Cerebellar nuclear complex (tissue), 1 donor: ENCODE measurements at places on chromosomes 4 and X.
A peak's percentile ranks its signal among the peaks of the same experiment; 100 is the strongest.

DNA sequence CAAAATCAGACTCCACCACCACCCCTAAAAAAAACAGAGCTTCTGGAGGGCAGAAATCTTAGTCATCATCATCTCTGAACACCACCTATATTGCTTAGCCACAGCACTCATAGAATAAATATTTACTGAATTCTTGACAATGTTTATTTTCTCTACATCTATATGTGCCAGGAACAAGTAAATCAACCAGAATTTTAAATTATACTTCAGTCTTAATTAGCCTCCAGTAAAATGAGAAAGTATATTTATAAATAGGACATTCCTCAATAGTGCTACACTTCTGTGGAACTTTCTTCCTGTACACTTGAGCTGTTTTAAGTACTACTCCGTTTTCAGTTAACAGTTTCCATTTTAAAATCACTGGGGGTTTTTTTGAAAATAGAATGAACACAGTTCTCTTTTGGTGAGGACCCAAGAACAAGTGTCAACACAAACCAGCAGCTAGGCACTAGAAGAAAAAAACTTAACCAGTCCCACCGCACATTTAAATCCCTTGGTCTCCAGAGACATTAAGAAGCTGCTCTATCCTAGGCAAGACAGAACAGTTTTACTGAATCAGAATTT is 25.5 kb downstream of the SMIM14 start:
- no peak for DNase-seq

DNA sequence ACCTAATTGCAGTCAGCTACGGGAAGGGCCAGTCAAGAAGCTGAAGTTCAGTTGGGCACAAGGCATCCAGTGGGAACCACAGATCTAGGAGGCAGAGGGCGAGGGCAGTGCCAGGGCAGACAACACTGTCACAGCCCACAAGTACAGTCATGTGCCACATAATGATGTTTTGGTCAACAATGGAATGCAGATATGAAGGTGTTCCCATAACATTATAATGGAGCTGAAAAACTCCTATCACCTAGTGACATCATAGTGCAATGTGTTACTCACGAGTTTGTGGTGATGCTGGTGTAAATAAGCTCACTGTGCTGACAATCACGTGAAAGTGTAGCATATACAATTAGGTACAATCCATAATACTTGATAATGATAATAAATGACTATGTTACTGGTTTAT is 4.5 kb upstream of the TMEM255A start:
- DNase-seq, result no peak

DNA sequence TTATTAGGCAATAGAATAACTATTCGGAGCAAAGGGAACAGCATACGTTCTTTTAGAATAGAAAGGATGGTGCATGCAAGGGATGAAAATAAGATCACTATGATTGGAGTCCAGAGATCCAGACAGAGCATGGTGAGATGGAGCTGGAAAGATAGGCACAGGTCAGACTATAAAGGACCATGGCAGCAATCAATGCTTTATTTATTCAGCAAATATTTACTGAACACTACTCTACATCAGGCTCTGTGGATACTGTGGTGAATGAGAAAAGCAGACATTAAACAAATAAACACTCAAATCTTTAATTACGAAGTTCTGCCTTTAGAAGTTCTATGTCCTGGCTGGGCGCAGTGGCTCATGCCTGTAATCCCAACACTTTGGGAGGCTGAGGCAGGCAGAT is 44.7 kb upstream of the ACSL4 start:
- DNase-seq, result no peak

GRCh38 chr4:113584407-113585150 is 177.0 kb downstream of the CAMK2D start:
- no peak for DNase-seq

DNA sequence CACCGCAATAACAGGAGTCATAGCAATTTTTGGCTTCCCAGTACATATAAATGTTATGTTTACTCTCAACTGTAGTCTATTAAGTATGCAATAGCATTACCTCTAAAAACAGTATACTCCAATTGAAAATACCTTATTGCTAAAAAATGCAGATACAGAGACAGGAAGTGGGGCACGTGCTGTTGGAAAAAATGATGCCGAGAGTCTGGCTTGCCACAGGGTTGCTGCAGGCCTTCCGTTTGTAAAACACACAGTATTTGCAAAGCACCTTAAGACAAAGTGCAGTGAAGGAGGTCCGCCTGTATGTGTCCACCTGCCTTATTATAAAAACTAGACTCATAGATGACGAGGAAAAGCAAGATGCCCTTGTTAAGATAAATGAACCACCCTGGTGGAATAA is 23.5 kb downstream of the CD99 start:
- no peak for DNase-seq

GRCh38 chr4:86769794-86770193 is 79.4 kb downstream of the SLC10A6 start:
- DNase-seq, result no peak

- no peak for DNase-seq
Observed at GRCh38 chrX:1589356-1590130, 1.9 kb upstream of the AKAP17A start.

- no peak for DNase-seq
Observed at GRCh38 chr4:10096978-10097335, 19.6 kb downstream of the WDR1 start.

GRCh38 chrX:23246001-23246400 is 88.6 kb upstream of the PTCHD1 start:
- DNase-seq, result no peak

DNA sequence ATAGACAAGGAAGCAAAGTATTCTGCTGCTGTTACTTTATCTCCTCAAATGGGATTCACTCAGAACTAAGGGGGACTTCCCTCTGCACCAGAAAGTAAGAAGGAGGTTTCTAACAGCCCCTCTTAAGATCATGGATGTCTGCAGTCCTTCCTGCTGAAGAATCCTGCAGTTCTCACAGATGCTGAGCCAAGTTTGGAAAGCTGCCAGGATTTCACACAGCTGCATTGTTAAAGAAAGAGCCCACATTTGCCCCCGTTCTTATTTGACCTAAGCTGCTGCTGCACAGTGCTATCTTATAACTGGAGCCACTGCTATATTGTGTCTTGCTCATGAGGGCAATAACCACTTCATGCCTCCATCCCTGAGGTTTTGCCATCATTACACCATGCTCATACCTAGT is 81.1 kb downstream of the FAAH2 start:
- DNase-seq, result no peak

DNA sequence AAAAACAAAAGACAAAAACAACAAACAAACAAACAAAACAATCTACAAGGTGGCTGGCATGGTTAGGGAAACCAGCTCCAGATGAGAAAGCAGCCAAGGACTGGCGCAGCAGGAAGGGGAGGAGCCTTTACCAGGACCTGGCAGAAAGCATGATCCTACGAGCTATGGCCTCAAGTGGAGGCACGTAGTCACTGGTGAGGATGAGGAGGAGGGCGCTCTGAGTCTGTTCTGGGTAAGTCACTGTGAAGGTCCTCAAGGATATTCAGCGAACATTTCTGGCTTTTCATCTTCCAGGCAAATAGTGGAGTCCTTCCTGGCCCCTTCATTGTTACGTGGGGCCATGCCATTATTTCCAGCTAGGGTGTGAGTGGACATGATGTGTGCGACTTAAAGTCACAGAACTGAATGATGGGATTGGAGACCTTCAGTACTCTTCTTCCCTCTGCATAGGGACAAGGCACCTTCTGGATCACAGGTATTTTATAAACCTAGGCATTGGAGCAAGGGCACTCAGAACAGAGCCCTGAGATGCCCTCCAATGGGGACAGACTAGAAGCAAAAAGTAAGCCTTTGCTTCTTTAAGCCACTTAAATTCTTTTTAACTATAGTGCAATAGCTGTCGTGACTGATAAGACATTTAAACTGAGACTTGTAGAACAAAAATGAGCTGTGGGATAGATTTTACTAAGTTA is 771.3 kb downstream of the RAB28 start:
- DNase-seq, result no peak

- DNase-seq, result no peak
Observed at GRCh38 chr4:48490012-48490679, at the start of gene ZAR1. ZAR1 (plus strand) TSS chr4:48490252; CDS start chr4:48490292, 40 bp downstream.

DNA sequence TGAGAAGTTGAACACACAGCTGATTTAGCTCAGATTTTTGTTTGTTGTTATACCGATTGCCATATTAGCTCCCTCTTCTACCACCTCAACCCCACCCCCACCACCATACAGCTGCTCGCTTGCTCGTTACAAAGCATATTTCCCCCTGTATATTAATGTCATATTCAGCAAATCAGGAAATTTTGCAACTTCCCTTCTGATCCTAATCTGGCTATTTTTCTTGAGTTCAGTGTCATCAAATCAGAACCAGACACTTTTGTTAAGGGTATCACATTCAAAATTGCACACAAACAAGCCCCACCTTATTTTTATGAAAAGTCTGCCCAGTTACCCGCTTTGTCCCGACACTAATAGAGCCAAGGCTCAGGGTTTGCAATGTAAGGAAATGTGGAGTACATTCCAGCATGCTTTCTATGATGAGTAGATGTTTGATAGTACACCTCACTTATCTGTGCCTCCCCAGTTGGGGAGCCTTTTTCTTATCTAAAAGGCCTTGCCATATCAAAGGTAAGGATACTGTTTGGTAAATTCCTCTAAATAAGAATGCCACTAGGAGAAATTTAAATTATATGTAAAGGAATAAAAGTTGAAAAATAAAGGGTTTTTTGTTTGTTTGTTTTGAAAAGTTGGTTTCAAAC is 212.2 kb downstream of the CBR4 start:
- DNase-seq, result no peak

GRCh38 chrX:46750889-46751288 is 8.0 kb downstream of the SLC9A7 start:
- no peak for DNase-seq

DNA sequence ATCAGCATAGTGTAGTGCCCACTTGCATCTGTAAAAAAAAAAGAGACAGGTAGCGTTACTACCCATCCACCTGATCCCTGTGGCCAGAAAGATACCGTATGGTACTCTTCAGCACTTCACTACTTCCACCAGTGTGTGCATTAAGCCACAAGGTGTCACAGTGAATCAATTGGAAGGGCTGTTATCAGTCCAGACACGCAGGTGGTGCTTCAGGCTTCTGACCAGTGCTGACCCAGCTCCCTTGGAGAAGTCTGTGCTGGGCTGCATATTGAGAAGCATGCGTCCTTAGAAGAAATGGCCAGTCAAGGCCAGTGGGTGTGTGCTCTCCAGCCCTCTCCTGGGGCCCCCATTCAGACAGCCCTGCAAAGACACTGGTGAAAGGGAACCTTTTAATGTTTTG is 10.6 kb downstream of the LDB2 start:
- DNase-seq, result no peak

DNA sequence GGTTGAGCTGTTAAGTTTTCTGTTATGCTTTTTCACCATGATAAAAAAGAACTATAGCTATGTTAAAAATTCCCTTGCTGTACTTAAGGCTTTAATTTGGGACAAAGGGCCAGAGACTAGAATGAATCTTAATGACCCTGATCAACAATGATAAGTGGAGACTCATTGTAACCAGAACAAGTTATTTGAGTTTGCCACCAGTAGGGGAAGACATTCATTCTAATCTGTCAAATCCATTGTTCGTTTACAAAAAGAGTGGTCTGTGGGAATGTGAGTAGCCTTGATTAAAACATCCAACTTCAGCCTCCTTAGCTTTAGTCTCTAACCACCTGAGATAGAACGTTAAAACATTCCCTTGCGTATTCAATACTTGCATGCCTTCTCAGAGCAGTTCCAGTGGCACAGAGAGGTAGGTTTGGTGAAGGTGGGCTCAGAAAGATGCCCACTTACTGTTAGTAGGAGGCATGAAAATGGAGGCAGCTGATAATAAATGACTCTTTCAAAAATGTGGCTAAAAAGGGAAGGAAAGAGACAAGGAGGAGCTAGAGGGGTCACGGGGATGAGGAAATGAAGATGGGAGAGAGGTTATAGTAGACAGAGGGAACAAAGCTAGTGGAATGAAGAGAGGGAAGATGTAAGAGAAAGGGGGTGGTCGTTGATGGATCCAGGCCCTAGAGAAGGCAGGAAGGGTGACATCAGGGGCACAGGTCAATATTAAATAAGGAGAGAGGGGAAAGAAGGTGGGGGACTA is 66.2 kb downstream of the EGF start:
- DNase-seq, result no peak

DNA sequence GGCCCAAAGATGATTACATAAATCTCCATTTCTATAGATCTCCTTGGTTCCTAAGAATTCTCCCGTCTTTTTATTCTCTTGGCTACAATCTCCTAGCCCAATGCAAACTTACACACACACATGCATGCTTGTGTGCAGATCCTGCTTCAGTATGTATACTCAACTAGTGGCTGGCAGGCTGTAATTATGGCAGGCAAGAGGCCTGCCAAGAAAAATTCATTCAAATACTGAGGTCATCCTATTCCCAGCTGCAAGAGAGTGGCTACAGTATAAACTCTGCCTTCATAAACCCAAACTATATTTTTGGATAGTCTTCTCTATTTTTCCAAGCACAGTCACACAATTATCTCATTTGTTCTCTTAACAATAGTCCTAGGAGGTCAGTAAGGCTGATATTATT is 95.2 kb downstream of the SHROOM4 start:
- DNase-seq, result no peak

GRCh38 chr4:25727711-25728493 is 72.3 kb downstream of the SLC34A2 start:
- no peak for DNase-seq

- no peak for DNase-seq
Observed at GRCh38 chr4:81207828-81208227, 7.2 kb downstream of the PRKG2 start.

DNA sequence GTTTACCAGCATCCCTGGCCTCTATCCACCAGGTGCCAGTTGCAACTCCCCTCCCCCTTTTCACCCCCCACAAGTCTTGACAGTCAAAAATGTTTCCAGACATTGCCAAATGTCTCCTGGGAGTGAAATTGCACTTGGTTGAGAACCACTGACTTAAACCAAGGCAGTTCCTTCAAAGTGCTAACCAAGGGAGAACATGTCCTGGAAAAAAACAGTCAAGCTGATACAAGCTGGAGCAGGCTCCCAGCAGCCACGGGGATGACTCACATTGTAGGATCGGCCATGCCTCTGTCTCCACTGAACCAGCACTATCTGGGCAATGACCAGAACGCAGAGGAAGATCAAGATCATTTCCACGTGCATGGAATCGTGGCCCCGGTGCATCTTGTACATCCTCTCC is 11.4 kb downstream of the RNF175 start:
- no peak for DNase-seq

DNA sequence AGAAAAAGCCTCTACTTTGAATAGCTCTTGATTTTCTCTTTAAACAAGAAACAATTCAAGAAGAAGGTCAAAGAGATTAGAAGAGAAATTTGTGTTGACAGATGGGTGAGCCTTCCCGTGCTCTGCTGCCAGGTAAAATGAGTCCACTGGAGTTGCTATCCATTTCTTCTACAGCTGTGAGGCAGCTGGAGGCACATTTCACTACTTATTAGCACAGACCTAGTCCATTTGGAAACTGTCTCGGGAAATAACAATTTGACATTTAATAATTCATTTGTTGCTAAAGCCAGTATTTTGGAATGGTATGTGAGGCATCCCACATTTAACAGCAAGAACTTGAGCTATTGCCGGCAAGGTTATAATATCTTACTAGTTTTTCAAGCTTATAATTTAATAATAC is 396.8 kb upstream of the GRIA3 start:
- DNase-seq, result no peak

- DNase-seq, result no peak
Observed at GRCh38 chr4:176193938-176194337, 1.4 kb downstream of the SPATA4 start.

- peak; percentile 5 for DNase-seq
Observed at GRCh38 chrX:51802917-51803688, 59.9 kb downstream of the GSPT2 start.
